ENCODE measurements at places on chromosomes 13 and 19. TPM values are rescaled to one million over a fixed set of nuclear protein-coding genes. Genes with fewer than 3 reads are reported as not detected.

Gene ZNF382
- 4.6 TPM for total RNA-seq

Gene STOML3
- not detected for total RNA-seq

DNA sequence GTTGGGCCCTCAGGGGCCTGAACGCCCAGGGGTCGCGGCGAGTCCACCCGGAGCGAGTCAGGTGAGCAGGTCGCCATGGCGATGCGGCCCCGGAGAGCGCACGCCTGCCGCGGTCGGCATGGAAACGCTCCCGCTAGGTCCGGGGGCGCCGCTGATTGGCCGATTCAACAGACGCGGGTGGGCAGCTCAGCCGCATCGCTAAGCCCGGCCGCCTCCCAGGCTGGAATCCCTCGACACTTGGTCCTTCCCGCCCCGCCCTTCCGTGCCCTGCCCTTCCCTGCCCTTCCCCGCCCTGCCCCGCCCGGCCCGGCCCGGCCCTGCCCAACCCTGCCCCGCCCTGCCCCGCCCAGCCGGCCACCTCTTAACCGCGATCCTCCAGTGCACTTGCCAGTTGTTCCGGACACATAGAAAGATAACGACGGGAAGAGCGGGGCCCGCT lies at the start of gene CCNA1:
Gene CCNA1, plus strand, starts transcription at position 390 of the 439 bp plus-strand sequence. CDS start 562 bp downstream, outside the sequence.
- DNase-seq, result no peak

DNA sequence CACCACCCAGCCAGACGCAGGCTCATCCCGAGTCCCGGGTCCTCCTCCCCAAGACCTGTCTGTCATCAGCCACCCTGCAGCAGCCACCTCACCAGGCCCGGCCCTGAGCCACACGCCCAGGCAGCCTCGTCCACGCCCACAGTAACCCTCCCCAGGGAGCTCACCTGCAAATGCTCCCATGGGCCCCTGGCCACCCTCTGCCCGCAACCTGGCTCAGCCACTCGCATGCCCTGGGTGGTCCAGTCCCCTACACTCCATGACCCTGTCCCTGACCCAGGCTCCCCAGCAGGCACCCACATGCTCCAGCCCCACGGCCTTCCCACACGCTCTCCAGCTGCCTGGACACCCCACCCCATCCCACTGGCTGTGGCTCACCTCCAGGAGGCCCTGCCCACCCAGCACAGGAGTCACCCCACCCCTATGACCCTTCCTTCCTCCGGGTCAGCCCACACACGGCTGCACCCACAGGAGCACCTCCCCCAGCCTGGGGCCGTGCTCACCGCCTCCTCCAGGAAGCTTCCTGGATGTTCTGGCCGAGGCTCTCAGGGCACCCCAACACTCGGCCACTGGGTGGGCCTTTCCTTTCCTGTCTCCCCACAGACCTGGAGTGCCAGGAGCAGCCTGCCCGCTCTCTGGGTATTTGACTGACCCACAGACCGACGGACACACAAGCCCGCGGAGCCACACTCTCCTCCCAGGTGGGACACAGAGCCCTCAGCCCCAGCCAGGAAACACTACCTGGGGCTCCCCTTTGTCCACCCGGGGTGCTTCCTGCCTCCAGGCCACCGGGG lies 3.6 kb downstream of the TMEM259 start:
- DNase-seq, result no peak

- no peak for DNase-seq
These were observed 5.6 kb upstream of the SOX21 start for GRCh38 chr13:94717916-94718315.

DNA sequence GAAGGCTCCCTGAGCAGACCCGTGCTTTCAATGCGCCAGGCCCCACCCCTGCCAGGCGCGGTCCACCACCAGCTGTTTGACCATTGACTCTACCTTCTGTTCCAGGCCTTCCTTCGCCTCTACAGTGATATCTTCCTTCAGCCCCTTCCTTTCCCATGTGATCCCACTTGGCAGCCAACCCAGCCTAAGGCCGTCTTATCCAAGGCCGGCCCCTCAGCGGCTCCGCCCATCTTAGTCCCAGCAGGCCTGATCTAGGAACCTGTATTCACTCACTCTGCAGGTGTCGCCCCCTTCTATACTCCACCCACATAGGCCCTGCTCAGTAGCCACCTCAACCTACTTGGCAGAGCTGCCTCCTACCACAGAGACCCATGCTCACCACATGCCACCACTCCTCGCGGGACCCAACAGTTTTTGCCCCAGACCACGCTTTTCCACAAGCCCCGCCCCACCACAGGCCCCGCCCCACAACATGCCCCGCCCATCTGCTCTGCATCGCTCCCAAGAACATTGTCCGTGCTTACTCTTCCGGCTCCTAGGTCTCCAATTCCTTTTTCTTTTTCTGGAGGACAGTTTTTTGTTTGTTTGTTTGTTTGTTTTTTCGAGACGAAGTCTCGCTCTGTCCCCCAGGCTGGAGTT lies 2.9 kb downstream of the RASIP1 start:
- no peak for DNase-seq

DNA sequence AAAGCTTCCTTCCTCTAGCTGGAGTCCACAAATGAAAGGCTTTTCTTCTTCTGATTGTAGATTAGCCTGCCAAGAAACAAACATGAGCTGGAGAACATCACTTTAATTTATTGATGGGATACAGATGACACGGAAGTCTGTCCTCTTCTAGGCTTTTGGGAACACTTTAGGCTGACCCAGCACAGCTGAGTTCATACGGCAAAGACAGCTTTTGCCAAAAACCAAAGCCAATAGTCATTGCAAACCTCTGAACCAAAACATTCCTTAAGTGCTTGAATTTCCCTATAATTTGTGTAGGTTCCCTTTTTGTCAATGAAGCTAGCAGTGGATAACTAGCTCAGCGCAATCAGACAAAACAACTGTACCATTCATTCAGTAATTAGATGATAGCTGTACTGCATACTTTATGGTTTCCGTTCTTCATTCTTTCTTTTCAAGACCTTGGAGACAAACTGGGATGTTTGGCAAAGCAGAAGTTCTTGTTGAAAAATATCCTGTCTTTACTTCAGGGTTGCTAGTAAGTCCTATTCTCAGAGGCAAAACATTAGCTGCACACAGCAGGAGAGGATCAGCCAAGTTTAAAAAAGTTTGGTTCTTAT lies 95.7 kb upstream of the SPRY2 start:
- peak; percentile 65 for DNase-seq

- DNase-seq, result no peak
These were observed 180.3 kb downstream of the SHISA2 start for GRCh38 chr13:25871389-25872125.

DNA sequence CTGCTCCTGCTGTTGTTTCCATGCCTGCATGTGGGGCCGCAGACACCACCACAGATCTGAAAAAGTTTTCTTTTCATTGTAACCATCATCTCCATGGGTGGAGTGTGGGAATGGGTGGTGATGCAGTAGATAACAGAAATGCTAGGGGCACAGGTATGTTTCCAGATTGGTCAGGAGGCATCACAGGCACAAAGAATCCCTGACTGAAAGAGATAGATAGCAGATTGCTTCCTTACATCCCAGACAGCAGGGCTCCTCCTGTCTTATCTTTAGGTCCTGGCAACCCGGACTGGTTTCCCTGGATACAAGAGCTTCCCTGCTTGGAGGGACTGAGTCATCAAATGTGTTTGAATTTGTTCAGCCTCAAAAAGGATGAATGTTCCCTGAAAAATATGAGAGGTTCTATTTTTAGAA lies 1937.6 kb downstream of the PCDH9 start:
- peak; percentile 41 for DNase-seq

GRCh38 chr19:43811837-43812236 lies 9.6 kb upstream of the LYPD5 start:
- DNase-seq, result no peak

GRCh38 chr13:48411147-48411794 lies 1.6 kb downstream of the LPAR6 start:
- peak; percentile 29 for DNase-seq

DNA sequence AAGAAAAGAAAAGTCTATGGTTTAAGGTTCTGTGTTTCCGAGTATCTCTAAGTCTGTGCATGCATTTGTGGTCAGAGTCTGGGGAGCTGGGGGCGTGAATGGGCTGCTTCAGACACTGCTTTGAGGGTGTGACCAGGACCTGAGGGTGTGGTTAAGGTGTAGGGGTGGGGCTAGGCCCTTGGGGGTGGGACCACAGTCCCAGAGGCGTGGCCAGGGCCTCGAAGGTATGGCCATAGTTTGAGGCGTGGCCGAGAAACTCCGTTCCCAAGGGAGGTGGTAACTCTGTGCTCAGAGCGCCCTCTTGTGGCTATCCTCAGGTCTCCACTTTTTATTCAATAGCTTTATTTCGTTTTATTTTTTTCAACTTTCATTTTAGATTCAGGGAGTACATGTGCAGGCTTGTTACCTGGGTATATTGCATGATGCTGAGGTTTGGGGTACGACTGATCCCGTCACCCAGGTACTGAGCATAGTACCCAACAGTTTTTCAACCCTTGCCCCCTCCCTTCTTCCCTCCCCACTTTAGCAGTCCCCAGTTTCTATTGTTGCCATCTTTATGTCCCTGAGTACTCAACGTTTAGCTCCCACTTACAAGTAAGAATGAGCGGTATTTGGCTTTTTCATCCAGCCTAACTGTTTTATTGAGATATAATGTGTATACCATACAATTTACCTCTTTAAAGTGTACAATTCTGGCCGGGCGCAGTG lies 7.0 kb upstream of the CBLC start:
- DNase-seq, result peak; percentile 94

- no peak for DNase-seq
These were observed at the start of gene IGFL3 for GRCh38 chr19:46124638-46125115. TSS of gene IGFL3 (minus strand) at chr19:46124688. CDS start at chr19:46124649, 39 bp downstream.

GRCh38 chr19:15137777-15138176 lies 30.6 kb downstream of the SYDE1 start:
- DNase-seq, result peak; percentile 42

DNA sequence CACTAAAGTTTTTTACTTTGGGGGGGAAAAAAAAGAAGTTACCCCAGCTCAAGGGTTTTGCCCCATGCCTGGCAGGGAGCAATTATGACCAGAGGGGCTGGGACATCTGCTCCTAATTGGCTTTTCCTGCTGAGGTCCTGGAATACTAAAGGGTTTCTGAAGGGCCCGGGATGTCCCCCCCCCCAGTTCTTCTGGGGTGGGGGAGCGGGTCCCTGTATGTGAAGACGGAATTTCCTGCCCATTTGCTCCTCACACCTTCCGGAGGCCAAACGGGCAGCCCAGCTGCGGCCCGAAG lies 1.1 kb upstream of the DLL3 start:
- DNase-seq, result no peak

DNA sequence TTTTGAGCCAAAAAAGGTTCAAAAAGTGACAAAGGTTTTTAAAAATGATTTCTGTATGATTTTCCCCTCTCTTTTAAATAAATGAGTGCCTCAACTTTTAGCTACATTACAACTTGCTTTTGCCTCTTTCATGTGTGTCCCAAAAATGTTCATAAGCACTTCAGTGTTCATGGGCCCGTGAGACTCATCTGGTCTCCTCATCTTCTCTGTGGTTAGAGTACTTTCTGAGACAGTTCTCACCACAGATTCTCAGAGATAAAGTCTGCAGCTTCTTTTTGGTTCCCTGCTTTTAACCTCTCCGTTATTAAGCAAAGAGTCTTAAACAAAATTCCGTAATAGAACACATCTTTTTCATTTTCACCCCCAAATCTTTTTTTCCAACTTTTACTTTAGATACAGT lies 156.9 kb downstream of the DLEU7 start:
- no peak for DNase-seq

DNA sequence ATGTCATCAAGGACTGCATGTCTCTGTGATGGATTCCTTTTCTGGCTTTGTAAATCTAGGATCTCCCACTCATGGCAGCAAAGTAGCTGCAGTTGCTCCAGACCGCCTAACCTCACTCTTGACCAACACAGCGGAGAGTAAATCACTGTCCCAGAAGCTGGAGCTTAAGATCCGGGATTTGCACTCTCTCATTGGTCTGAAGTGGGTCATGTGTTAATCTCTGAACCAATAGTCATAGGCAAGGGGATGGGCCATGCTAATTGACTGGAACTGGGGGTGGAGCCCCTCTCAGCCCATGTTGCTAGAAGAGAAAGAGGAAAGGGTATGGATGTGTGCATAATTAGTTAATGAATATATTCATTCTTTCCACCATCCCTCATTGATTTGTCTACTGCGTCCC lies 34.0 kb downstream of the VAV1 start:
- DNase-seq, result no peak

DNA sequence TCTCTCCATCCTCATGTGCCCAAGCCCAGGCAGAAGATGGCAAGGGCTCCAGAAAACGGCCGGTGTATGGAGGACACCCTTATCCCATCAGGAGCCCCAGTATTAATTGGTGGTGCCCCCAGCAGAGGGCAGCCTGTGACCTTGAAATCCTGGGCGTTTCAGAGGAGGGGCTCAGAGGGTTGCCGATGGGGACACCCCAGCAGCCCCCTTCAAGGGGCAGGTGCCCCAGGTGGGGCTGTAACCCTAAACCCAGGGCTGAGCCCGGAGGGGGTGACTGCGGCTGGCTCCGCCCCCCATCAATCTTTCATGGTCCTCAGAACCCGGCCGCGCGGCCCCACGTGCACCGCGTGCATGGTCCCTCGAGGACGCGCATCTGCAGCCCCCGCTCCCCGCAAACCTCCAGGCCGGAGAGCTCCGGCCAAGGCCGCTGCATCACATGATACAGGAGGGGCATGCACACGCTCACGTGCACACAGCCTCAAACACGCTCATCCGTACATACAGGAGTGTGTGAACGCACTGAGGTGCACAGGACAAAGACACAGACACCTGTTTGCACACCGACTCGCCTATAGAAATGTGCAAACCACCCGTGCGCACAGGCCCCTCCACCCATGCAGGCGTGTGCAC lies 949 bp downstream of the RAB3A start:
- no peak for DNase-seq

DNA sequence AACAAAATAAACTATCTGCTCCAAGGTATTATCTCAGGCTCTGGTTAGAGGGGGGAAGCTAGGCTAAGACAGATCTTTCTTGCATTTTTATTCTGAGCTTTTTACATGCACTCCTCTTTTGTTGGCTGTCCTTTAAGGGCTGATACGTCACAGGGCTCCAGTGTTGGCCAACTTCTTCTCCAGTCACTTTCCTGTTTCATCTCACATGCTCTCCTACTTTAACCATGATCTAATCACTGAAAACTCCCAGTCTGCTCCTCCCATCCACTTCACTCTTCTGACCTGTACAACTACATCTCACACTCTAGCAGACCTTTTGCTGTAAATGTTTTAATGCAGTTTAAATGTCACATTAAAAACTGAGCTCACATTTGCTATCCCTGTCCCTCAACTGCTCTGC lies 510.0 kb upstream of the KLF12 start:
- peak; percentile 76 for DNase-seq

Data from fibroblast of the aortic adventitia (primary cell).